Activated T-helper 1 cell treated with anti-CD3 and anti-CD28 coated beads, Interleukin-12 subunit alpha, Interleukin-12 subunit beta, Interleukin-2, Interleukin-4 antibody, amounts not matched to agents 30 ng/mL and 10 ng/mL and 1 ng/mL, durations not matched to agents 14 hours and 24 hours and 36 hours (primary cell): ENCODE measurements at places on chromosomes 1 and 21.

DNA sequence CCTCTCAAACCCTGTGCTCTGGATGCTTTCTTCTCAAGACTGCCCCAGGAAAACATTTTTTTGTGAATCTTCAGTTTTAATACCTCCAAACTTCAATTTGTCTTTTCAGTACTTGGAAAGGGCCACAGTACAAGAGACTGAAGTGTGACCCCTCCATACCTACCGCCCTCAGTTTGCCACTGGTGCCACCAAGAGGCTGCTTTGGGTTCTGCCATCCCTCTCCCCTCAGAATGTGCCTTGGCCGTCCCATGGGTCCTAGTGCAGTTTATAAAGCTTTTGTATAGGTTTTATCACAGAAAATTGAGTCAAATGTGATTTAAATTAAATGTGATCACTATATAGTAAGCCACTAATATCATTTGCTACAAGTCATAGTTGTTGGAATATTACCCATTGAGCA is 60.8 kb upstream of the PGD start:
- DNase-seq: no peak

DNA sequence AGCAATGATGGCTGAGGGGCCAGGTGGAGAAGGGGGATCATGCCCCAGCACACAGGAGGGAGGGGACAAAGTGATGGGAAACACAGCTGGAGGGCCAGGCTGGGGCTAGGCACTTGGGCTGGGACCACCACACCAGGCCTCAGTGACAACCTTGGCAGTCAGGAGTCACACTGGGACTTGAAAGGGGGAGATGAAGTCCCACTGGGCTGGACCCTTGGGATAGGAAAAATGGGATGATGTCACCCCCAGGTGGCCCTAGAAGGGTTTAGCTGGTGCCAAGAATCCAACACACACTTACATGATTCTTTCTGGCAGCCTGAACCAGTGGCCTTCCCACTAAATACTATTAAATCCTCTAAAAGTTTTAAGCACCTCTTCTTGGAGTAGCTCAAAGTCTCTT is 17.1 kb downstream of the ZBTB17 start:
- DNase-seq: no peak

- no peak for DNase-seq
Observed at GRCh38 chr1:55052221-55053142, 13.1 kb downstream of the PCSK9 start.

DNA sequence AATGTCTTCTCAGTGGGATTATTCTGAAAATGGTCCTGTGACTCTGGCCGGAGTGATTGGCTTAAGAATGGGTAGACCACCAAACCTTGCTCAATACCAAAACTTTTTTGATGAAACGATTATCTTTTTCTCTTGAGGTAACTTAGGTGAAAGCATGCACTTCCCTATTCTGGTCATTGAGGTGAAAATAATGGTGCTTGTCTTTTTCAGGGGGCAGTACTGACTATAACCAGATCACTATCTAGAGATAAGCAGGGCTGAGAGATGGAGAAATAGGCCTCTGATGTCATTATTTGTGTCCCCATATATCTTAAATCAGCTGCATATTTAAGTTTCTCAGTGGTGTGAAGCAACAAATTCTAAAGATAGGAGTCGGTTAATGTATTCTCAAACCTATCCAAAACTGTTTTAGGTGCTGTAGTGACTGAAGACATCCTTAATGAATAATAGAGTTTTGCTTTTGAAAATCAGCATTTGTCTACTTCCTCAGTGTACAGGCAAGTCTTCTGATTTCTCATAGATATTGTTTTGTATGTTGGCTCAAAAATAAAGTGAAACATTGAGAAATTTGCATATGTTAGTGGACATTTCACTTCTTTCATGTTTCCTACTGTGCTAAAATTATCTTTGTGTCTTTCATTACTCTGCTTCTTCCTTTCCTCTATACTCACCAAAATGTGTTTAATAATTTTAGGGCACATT is 735.3 kb upstream of the ADGRL4 start:
- DNase-seq: no peak

- DNase-seq: no peak
Observed at GRCh38 chr1:227937838-227938145, 9.9 kb downstream of the WNT9A start.

GRCh38 chr1:44135886-44136285 is 5.5 kb downstream of the KLF18 start:
- DNase-seq: no peak

- DNase-seq: no peak
Observed at GRCh38 chr1:80656014-80656636, 1144.6 kb upstream of the ADGRL2 start.

GRCh38 chr1:166813508-166814223 is 25.6 kb upstream of the POGK start:
- no peak for DNase-seq
